Prostate gland (tissue), 2 donors: ENCODE measurements at places on chromosomes 5 and 9. TPM values are rescaled to one million over a fixed set of nuclear protein-coding genes. Genes with fewer than 3 reads are reported as not detected.
A peak's percentile ranks its signal among the peaks of the same experiment; 100 is the strongest.

GRCh38 chr5:134227259-134227658, 1.4 kb upstream of the PPP2CA start:
- DNase-seq, result no peak

- no peak for DNase-seq
These were observed 135.0 kb downstream of the CNTLN start for GRCh38 chr9:17269799-17270198.

IFNA13 gene
- not detected for total RNA-seq

ZNG1E gene
- 33.1 TPM for total RNA-seq

GRCh38 chr9:134418354-134418753, 92.1 kb downstream of the RXRA start:
- no peak for DNase-seq

C1QTNF2 gene
- 8.4 TPM for total RNA-seq

GRCh38 chr5:173801006-173801405, 87.1 kb upstream of the CPEB4 start:
- no peak for DNase-seq

- no peak for DNase-seq
These were observed 25.0 kb downstream of the ECM2 start for GRCh38 chr9:92510747-92511146.

DNA sequence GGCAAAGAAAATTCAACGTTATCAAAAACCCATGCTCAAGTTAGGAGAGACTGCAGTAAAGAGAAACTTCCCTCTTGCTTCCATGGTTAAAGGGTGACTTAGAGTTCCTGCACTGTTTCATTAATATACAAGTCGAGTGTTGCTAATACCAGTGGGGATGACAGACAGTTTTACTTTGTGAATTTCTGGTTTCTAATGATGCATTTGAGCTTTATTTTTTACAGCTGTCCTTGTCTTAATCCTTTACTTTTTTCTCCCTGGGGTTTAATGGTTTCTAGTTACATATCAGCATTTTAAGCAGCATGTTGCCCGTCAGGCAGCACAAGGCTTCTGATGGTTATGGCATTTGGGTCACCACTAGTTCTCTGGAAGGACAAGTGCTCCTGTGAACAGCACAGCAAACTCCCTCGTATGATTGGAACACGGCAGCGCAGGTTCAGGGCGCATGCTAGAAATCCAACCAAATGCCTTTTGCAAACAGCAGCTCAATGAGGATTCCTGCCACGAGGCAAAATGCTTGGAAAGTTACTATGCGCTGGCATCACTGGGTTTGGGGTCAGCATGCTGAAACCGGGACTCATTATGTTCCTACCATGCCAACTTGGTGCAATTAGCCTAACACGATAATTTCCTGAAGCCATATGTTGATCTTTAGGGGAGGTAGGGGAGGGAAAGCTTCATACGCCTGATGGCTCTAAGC, 463.8 kb downstream of the BNC2 start:
- no peak for DNase-seq

INSYN2B gene
- total RNA-seq, result 8.4 TPM

GRCh38 chr9:130451509-130452388, 7.0 kb downstream of the ASS1 start:
- DNase-seq, result peak; percentile 83

DNA sequence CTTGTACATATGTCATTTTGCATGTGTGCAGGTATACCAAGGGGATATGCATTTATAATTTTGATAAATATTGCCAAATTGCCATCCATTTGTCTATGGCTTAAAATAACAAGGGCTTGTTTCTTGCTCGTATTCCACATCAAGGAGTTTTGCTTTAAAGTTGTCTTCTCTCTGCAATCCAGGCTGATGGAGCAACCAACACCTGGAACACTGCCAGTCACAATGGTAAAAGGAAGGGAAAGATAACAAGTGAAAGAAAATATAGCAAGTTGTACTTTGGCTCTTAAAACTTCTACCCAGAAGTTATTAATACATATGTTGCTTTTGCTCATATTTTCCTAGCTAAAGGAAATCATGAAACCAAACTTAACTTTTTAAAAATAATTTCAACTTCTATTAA, 156.9 kb downstream of the UNC13B start:
- DNase-seq, result no peak

PCDHGC4 gene
- 3.8 TPM for total RNA-seq

IFNA21 gene
- not detected for total RNA-seq

DNA sequence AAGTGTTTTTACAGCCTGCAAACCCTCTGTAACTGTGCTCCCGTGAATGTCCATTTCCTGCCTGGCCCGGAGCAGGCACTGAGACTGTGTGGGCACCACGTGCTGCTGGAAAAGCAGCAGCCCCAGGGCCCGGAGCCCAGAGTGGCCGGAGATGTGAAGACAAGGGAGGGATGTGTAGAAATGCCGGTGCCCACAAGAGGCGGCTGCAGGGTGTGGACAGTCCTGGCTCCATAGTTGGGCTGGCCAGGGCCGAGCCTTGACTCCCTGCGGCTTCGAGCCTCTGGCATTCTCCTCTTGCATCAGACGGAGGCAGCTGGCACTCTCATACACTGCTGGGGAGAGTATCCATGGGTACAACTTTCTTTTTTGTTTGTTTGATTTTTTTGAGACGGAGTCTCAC, 13.2 kb upstream of the GFPT2 start:
- DNase-seq, result no peak

GRCh38 chr9:125095821-125096443, 47.4 kb downstream of the SCAI start:
- DNase-seq, result no peak

- DNase-seq, result no peak
These were observed 89.6 kb downstream of the KIF4B start for GRCh38 chr5:155103146-155103545.

PRR16 gene
- 13.4 TPM for total RNA-seq

RIMOC1 gene
- 18.1 TPM for total RNA-seq

DNA sequence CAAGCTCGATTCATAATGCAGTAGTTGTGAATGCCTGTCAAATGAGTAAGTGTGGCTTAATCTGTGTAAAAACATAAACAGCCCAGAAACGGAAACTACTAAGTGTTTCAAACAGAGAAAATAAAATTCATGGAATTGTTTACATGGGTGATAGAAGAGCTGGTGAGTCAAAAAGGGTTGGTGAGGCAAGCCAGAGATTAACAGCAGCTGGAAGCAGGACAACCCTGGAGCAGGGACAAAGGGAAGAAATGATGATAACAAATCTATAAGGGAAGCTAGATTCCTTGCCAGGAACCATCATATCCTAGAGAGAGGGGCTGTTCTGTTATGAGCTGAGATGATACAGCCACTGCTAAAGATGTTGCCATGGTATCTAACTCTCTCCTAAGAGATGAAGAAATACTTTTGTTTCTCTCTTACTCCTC, 18.0 kb upstream of the PRR16 start:
- DNase-seq, result no peak

GRCh38 chr9:6758248-6758497, 400 bp downstream of the KDM4C start:
- DNase-seq, result no peak

DNA sequence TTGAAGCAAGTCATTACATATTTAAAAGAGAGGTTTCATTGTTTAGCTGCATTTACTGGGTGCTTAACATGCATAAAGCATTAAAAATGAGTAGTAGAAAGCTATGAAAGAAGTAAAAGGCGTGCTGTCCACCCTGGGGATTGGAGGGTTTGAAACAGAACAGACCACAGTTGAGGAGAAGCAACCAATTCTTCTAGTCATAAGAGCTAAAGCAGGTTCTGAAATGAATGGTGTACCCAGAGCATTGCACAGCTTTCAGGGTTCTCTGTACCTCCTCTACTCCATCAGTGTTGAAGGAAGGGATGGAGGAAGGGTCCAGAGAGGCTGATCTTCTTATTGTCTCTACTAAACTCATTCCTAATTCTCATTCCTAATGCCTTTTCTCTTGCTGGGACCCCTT, 68.9 kb downstream of the SH3RF2 start:
- DNase-seq, result no peak

GRCh38 chr5:119398727-119399466, 43.1 kb downstream of the TNFAIP8 start:
- DNase-seq, result no peak

GRCh38 chr5:138538943-138539627, 4.0 kb downstream of the ETF1 start:
- no peak for DNase-seq

OR1Q1 gene
- not detected for total RNA-seq

DNA sequence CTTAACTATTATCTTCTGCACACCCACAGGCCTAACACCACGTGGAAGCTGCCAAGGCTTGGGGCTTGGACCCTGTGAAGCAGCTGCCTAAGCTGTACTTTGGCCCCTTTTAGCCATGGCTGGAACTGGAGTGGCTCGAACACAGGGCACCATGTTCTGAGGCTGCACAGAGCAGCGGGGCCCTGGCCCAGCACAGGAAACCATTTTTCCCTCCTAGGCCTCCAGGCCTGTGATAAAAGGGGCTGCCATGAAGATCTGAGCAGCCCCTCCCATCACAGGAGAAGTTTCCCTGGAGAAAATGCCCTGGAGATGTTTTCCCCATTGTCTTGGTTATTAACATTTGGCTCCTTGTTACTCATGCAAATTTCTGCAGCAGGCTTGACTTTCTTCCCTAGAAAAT, 126.3 kb downstream of the MELK start:
- no peak for DNase-seq

GRCh38 chr9:130937146-130938076, 1.6 kb downstream of the FIBCD1 start:
- DNase-seq, result no peak

DNA sequence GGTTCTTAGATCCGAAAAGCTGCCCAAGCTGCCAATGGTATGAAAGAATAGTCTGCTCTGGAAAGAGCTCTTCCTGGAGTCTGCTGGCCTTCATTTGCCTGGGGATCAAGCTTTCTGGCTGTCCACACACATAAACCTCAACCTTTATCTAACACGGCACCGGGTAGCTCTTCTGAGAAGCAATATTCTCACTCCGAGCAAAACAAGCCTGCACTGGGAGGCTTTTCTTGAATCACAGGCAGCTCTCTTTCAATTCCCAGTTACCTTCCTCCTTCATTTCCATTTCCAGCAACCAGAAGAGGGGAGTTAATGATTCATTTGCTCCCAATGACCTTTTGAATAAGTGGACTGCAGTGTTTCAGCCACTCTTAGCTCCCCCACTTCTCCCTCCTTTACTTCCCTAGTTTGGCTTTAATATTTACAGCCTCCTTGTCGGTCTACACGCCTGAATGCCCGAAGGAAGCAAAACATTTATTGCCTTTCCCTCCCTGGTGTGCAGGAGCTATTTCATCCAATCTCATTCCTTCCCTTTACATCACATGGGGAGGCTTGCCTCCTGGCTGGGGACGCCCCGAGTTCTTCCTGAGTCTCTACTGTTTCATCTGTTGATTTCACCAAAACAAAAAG, 187.1 kb downstream of the ARHGEF28 start:
- peak; percentile 66 for DNase-seq

DNA sequence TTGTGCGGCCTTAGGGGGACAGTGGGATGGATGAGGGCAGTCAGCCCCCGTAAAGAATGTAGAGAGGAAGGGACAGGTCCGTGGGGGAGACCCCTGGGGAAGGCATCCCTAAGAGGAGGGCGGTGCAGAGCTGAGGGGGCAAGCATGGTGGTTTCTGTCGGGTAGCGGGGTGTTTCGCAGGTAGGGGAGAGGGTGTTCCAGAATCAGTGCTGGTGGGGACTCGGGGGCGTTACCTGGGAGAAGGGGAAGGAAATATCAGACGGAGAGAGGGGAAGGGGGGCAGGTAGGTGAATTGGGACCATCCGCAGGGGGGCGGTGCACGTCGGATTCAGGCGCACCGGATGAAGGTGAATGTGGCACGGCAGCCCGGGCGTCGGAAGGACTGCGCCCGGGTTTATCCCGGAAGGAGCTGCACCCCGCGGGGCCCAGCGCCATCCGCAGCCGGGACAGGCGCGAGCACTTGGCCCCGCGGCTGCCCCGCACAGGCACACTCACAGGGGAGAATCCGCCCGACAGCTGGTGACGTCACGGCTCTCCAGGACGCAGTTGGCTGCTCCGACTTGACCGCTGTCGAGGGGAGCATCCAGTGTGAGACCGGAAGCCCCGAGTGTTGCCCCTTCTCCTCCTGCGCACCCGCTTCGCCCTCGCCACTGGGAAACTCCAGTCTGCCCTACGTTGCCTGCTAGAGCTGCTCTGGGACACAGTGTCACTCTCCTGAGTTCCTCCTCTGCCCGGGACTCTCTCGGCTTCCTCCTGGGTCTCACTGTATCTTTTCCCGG, 1.3 kb downstream of the CD72 start:
- peak; percentile 32 for DNase-seq
